Fibroblast of skin of scalp (primary cell): ENCODE measurements at places on chromosomes 5 and 9.

DNA sequence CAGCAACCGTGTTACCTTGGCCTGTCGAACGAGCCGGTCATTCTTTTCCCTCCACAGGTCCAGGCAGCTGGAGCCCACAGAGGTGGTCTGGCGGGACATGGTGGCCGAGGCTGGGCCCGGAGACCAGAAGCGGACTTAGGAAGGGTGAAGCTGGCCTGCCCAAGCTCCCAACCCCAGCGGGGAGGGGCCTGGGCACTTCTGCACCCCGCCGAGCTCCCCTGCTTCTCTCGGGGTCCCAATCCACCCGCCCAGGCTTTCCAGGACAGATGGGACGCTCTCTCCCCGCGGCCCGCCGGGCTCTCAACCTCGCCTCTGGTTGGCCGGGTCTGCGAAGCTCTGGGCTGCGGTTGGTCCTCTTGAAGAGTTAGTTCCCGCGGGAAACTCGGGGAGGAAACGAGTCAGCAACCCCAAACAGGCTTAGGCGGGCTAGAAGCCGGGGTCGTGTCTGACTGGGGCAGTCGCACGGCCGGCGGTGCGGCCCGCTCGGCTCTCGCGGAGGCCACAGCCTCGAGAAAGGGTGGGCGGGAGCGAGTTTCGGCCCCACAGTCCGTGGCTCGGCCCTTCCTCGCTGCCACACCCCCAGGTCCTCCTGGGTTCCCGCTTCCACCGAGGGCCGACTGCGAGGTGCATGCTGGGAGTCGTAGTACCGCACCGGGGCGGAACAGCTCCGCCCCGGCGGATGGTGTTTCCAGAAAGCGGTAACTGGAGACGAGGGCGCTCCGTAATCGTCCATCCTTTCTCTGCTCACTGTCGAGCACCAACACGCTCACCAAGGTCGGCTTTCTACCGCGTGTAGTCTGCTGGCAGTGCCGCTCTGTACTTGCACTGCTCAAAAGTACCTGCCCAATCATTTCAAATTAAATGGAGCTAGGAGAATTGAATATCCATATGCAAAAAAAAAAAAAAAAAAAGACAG, at the start of gene FANCG:
TSS of gene FANCG (minus strand) at position 517 of the 916 bp plus-strand sequence. CDS start at position 99, 418 bp downstream.
- peak; percentile 91 for DNase-seq

DNA sequence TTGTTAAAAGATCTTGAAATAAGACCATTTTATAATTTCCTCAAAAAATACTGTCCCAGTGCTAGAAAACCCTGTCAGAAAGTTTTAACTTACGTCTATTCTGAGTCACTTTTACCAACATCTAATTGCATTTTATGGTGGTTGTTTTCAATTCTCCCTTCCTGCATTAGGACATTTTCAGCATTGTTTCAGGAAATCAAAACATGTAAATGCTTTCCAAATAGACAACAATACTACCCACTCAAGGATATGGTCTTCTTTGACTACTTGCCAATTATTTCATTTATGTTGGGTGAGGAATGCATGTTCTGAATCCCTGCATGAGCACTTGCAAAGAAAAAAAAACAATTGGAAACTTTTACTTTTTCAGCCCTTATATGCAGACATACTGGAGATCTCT, 284.6 kb upstream of the PDE4D start:
- DNase-seq: peak; percentile 87

DNA sequence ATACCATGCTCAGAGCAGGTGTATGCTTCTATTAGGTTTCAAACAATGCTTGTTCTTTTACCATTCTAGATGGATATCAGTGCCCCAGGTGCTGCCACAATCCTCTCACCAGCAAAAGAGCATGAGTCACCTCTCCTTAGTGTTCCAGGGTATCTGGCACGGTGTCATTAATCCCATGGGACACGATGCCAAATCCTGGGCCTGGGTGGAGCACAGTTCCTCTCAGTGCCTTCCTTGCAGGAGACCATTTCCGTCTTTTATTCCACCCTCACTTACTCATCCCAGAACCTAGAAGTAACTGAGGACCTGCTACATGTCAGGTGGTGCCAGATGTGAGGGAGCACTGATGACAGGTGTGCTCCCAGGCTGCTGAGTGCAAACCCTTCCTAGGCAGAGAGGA, 1.3 kb upstream of the OR13J1 start:
- no peak for DNase-seq

DNA sequence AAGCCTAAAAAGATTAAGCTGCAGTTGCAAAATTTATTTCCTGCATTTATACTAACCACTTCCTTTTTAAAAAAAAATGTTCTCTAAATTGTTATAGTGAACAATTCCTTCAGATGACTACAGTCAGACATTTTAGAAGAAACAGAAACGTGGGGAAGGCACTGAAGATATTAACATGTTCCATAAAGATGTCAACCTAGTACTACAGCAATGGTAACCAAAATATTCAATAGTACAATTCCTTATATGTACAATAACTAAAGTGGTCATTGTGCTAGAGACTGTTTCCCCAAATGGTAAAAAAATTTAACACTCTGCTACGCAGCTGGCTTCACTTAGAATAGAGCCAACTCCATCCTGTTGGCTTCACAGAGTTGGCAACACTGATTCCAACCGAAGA, 97.7 kb downstream of the FNBP1 start:
- DNase-seq: peak; percentile 81

- DNase-seq: no peak
Measured at GRCh38 chr5:78895616-78896015, 89.5 kb downstream of the ARSB start.

DNA sequence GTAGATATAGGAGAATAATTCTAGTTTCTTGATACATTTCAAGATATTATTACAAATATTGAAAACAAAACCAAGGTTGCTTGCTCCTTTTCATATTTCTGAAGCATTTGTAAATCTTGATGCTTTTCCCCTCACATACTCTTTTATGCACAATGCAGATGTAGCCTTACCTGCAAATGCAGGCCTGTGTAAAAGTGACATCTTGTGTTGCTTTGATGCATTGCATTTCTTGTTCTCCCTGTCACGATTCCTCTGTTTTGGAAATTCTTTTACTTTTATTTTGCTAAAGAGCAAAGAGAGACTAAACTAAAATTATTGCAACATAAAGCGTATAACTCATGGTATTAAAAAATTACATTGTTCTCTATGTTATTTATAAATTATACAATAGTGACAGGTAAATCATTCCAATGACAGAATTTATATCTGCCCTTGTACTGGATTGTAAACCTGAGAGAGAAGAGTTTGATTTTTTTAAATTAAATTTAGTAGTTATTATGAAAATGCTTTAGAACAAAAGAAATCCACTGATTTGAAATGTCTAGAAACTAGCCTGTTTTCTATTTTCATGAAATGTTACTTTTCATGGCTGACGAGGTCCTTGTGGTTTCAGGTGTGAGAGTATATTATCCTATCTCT, 970.0 kb downstream of the MAT2B start:
- DNase-seq: peak; percentile 38

- DNase-seq: no peak
Measured at GRCh38 chr5:140673187-140673976, at the start of gene DND1. Gene DND1 (minus strand): TSS chr5:140673576. CDS start chr5:140673542, 34 bp downstream.

- DNase-seq: no peak
Measured at GRCh38 chr9:107615321-107615720, 125.8 kb upstream of the KLF4 start.

GRCh38 chr5:151706906-151707305, 20.2 kb upstream of the SPARC start:
- DNase-seq: no peak

DNA sequence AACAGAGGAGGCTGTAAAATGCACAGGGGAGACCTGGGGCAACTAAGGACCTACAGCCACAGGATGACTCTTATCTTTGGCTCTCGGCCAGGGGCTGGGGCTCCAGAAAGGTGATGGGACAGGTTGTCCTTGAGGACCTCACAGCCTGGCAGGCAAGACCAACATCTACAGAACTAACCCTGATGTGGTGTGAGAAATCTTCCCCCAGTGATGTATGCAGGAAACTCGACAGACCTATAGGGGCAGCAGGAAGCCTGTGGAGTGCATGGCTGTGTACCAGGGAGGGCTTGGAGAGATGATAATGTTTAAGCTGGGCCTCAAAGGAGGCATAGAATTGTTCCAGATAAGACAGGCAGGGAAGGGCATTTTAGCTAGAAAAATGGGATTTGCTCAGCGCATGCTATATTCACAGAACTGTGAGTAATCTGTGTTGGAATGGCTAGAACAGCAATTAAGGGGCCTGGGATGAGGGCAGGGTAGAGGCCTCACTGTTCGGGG, 68.5 kb upstream of the SLC25A51 start:
- DNase-seq: no peak

- no peak for DNase-seq
Measured at GRCh38 chr9:87605676-87606075, 108.0 kb downstream of the DAPK1 start.

DNA sequence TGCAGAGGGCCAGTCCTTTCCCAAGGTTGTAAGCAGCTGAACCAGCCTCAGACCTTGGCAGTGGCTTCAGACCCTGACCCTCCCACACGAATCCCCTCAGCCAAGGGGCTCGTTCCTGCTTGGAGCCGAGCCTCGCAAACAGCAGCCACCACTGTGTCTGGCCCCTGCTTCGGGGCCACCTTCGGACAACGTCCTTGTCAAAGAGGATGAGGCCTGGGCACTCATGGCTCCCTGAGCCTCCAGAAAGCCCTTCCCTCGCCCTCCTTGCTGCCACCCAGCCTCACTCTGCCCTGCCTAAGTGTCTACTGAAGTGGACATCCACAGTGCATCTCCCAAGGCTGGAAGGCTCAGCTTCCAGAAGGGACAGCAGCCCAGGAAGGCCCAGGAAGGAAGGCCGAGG, 161.7 kb downstream of the OLFM1 start:
- DNase-seq: no peak

GRCh38 chr5:125575891-125576505, 829.6 kb upstream of the ZNF608 start:
- no peak for DNase-seq

- DNase-seq: peak; percentile 11
Measured at GRCh38 chr5:147336876-147337275, 102.0 kb downstream of the STK32A start.

GRCh38 chr5:38479315-38479904, 77.0 kb downstream of the LIFR start:
- DNase-seq: no peak

DNA sequence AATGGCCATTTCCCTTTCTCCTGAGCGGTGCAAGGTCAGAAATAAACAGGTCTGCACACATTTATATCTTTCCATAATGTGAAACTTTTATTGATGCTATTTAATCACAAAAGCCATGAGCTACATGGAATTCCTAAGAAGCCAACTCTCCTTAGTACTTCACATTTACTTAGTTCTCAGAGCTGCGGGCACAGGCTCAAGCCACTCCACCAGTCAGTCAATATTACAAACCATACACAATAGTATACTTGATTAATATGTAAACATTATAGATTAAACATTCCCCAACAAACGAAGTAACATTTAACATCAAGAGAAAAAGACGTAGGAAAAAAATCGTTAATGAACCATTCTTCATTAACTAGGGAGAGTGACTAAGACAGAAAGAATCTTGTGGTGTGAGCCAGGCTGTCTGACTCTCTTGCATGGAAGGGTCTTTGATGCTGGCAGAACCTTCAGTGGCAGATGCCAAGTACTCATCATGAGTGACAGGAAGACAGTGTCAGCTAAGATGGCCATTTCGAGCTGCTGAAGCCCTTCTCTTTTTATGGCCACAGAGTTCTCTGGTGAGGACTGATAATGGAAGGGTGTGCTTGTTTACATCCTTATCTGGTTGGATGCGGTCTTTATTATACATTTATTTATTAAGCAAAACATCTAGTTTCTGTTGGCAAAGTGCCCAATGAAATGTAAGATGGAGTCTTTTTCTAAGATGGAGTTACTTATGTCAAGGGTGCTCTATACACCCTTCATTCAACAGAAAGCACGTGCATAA, 115.5 kb upstream of the TUT7 start:
- DNase-seq: no peak

- DNase-seq: no peak
Measured at GRCh38 chr5:21067724-21068123, 1079.7 kb upstream of the CDH18 start.

DNA sequence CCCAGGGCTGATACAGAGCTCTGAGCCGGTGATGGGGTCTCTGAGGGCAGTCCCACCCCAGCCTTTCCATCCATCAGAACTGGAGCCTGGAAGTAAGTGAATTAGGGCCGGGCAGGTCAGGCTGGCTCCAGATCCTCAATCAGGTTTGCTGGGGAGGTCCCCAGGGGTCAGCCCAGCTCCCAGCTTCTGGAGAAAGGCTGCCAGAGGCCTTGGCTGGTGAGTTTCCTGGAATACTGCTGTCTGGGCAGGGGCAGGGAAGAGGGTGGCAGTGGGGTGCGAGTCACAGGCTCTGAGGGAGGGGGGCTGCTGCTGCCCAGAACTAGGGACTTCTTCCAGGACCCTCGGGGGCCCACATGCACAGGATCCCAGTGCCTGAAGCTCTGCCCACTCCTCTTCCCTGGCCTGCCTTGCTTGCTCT, 200.6 kb upstream of the MVB12B start:
- DNase-seq: no peak

DNA sequence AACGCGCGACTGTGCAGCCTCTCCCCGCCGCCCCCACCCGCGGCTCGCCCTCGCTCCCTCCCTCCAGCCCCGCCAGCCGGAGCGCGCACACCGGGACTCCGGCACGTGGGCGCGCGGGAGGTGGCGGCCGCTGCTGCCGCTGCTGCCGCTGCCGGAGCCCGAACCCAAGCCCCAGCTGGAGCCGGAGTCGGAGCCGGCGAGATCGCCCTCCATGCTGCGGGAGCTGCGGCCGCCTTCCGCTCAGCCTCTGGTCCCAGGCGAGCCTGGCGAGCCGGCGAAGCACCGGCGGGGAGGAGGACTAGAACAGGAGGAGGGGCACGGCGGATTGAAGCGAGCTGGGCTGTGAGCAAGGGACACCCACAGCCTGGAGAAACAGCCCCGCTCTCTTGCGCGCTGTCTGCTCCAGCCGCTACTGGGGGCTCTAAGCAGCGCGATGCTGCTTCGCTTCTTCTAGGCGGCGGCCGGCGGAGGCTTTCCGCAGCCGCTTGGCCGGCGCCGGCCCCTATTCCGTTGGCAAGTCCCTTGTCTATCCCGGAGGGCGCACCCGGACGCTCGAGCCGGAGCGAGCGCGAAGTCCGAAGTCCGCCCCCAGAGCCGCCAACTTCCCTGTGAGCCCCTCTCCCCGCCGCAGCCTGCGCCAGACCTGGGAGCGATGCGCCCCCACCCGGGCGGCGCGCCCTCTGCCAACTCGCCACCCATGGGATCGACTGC, 598.7 kb upstream of the SGCD start:
- DNase-seq: peak; percentile 83

DNA sequence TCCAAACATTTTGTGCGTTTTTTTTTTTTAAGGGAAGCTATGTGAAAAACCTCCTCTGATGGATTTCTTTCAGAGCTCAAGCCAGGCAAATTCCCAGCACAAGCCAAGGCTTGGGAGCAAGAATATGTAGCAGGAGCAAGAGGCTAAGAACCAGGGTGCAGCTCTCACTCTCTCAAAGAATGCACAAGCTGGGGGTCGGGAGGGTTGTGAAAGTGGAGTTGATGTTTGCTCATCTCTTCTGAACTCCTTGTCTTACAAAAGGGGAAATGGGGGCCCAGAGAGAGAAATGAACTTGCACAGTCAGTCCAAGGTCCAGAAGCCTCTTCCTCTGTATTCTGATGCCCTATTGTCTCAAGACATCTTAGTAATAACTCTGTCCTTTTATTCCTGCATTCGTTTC, 7.7 kb upstream of the TRAF1 start:
- DNase-seq: no peak

- DNase-seq: peak; percentile 84
Measured at GRCh38 chr5:138706655-138707480, 46.4 kb upstream of the CTNNA1 start.

GRCh38 chr9:34584970-34585369, 4.6 kb downstream of the CNTFR start:
- DNase-seq: no peak
